ENCODE measurements at places on chromosomes 12 and 14. TPM values are rescaled to one million over a fixed set of nuclear protein-coding genes. Genes with fewer than 3 reads are reported as not detected.

The DIO2 gene
- total RNA-seq = 0.26 TPM

GRCh38 chr12:87368259-87368658 is 660.9 kb downstream of the C12orf50 start:
- no peak overlapping the region for H3K27ac ChIP-seq
- no peak for DNase-seq
- no peaks in the 10 kb centered on the region for H3K27me3 ChIP-seq
- no peaks in the 10 kb centered on the region for H3K4me1 ChIP-seq
- H3K4me3 ChIP-seq = no peak overlapping the region

- DNase-seq = no peak
- no peak overlapping the region for H3K4me3 ChIP-seq
- peaks cover 1% of the 10 kb centered on the region for H3K27me3 ChIP-seq
- peaks cover 6% of the 10 kb centered on the region for H3K36me3 ChIP-seq
Observed at GRCh38 chr14:64906022-64906421, 8.2 kb upstream of the CHURC1 start.

- no peak overlapping the region for H3K4me3 ChIP-seq
- no peak for DNase-seq
- H3K27me3 ChIP-seq = no peaks in the 10 kb centered on the region
- H3K4me1 ChIP-seq = peaks cover 15% of the 10 kb centered on the region
- no peak overlapping the region for H3K27ac ChIP-seq
- H3K36me3 ChIP-seq = no peaks in the 10 kb centered on the region
Observed at GRCh38 chr12:83018088-83018487, 331.4 kb downstream of the TMTC2 start.

DNA sequence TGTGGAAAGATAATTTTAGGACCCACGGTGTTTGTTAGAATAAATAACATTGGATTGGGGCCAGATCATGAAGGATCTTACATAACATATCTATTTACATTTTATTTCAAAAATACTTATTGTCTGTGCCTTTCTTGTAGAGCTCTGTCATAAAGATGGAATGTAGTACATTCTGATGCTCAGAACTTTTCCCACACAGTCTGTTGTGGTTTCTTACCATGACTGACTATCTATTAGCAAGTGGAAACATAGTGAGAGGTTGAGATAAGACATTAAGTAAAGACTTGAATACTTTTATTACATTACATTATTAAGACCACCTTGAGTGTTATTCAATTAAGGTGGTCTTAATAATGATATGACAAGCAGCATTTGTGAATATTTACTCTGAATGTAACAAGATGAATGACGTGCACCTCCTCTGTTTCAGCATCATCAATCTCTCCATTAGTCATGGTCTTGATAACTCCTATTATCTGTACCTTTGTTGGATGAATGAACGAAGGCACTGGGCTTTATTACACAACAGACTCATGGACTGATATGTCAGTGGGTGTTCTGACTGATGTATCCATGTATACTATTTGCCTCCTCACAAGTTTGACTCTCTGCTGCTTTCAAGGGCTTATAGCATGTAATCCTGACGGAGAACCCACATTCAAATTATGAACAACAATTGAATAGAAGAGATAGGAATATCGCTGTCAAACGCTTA is 883.0 kb upstream of the FLRT2 start:
- DNase-seq = no peak
- H3K27ac ChIP-seq = no peak overlapping the region
- no peak overlapping the region for H3K4me3 ChIP-seq
- H3K27me3 ChIP-seq = no peaks in the 10 kb centered on the region
- no peaks in the 10 kb centered on the region for H3K36me3 ChIP-seq
- H3K4me1 ChIP-seq = peaks cover 5% of the 10 kb centered on the region

- peaks cover 22% of the 10 kb centered on the region for H3K27me3 ChIP-seq
- H3K4me3 ChIP-seq = no peak overlapping the region
- no peak overlapping the region for H3K27ac ChIP-seq
- DNase-seq = no peak
- H3K36me3 ChIP-seq = peaks cover 13% of the 10 kb centered on the region
Observed at GRCh38 chr14:105503935-105504692, 13.1 kb downstream of the TEDC1 start.

GRCh38 chr12:20234474-20234873 is 133.9 kb upstream of the PDE3A start:
- no peak overlapping the region for H3K27ac ChIP-seq
- H3K4me3 ChIP-seq = no peak overlapping the region
- H3K4me1 ChIP-seq = no peaks in the 10 kb centered on the region
- no peak for DNase-seq

- no peak overlapping the region for H3K27ac ChIP-seq
- no peaks in the 10 kb centered on the region for H3K4me1 ChIP-seq
- no peak for DNase-seq
- H3K27me3 ChIP-seq = no peaks in the 10 kb centered on the region
- no peaks in the 10 kb centered on the region for H3K36me3 ChIP-seq
- H3K4me3 ChIP-seq = no peak overlapping the region
Observed at GRCh38 chr12:12319451-12320183, 30.4 kb downstream of the MANSC1 start.

DNA sequence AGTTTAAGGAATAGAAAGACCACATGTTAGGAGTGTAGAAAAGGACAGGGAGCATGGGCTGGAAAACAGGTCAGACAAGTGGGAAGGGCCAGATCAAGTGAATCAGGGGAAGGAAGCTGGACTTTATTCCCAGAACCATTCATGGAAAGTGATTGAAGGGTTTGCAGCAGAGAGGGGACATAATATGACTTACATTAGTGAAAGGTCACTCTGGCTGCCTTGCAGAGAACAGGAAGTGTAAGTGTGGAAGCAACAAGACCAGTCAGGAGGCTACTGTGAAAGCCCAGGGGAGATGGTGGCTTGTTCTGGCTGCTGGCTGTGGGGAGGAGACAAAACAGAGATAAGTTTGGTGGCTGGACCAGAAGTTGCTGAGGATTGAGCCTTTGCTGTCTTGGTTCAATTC is 69.1 kb downstream of the VCPKMT start:
- no peak for DNase-seq
- no peak overlapping the region for H3K27ac ChIP-seq
- peaks cover 3% of the 10 kb centered on the region for H3K36me3 ChIP-seq

Measured in MCF 10A (cell line).